ENCODE measurements at places on chromosomes 3 and 15.

DNA sequence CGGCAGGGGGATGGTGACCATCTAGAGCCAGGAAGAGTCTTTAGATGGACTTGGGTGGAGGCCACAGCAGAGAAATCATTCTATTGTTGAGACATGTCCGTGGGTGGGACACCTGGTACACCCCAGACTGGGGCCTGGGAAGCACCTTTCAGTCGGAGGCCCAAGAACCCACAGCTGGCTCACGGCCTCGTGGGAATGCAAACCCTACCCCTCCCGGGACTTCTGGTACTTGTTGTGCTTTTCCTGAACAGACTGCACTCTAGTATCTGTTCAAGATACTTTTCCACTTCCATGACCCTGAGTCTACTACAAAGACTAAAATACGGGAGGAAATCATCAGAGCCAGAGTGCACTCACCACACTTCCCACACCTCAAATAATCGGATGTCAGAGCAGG is 60.7 kb downstream of the BDH1 start:
- DNase-seq = no peak

DNA sequence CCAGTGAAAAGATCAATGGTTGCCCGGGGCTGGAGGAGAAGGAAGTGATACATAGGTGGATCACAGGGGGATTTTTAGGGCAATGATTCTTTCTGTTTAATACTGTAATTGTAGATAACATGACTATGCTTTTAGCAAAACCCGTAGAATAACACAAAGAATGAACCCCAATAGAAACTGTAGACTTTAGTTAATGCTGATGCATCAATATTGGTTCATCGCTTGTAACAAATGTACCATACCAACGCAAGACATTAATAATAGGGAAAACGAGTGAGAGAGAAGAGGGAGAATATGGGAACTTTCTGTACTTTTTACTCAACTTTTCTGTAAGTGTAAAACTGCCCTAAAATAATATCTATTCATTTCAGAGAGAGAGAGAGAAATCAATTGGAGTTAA is 383.3 kb upstream of the ATP11B start:
- no peak for DNase-seq

- no peak for DNase-seq
These were observed 9.4 kb downstream of the NAA50 start for GRCh38 chr3:113736548-113737089.

DNA sequence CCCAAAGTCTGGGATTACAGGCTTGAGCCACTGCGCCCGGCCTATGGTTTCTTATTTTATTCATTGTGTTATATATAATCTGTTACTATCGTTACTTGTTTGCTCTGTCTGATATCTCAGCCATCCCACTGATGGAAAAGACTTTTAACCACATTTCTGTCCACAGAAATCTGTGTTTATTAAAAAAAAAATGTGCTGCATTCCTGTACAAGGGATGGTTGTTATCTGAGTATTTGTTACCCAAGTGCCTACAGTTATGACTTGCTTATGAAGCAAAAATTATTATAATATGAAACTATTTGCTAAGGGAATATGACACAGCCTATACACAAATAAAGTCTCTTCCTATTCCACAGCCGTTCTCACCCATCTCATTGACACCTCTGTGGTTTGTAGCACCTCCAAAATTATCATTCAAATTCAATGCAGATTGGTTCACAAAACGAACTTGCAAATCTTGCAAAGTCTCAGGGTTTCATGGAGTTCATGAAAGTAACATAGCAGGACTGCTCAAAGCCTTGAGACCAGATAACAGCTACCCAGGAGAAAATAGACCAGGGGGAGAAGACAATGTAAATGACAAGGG is 47.4 kb upstream of the UBE2E1 start:
- no peak for DNase-seq

GRCh38 chr3:103170651-103171050 is 735.8 kb downstream of the ZPLD1 start:
- DNase-seq = no peak

GRCh38 chr15:70587896-70588567 is 175.3 kb downstream of the UACA start:
- no peak for DNase-seq

DNA sequence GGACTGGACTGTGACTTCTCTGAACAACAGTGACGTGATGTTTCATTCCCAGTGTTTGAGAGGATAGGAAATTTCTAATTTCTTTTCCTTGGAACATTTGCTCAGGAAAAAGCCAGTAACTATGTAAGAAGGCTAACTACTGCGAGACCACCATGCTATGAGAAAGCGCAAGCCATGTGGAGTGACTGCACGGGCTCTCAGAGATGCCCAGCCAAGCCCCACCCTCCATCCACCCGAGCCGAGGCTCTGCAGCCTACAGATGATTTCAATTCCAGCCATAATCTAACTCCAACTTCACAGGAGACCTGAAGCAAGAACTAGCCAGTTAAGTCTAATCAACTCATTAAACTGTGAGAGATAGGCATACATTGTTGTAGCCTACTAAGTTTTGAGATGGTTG is 124.3 kb downstream of the GREM1 start:
- no peak for DNase-seq

GRCh38 chr3:42705058-42705767 is 2.6 kb upstream of the HHATL start:
- DNase-seq = no peak

GRCh38 chr15:50501815-50502214 is 44.7 kb downstream of the USP50 start:
- no peak for DNase-seq

DNA sequence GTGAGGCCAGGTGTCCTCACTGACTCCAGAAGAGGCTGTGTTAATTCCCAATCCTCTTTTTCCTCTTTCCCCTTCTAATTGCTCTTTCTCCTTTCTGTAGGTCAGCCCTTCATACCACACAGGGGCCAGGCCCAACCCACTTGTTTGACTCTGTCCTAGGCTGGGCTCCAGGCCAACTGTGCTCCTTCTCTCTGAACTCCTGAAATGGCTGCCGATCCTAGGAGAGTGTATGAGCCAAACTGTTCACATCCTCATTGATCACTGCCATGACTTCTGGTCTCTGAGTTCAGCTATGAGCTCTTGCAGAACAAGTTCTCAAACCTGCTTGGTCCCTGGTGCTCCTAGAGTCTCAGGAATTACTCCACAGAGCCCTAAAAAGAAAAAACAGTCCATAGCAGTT is 145.1 kb downstream of the VGLL4 start:
- DNase-seq = no peak

- no peak for DNase-seq
These were observed 387.5 kb downstream of the NLGN1 start for GRCh38 chr3:173785004-173785403.

GRCh38 chr15:69980341-69981059 is 117.2 kb downstream of the TLE3 start:
- no peak for DNase-seq

- no peak for DNase-seq
These were observed 49.8 kb downstream of the ST3GAL6 start for GRCh38 chr3:98812851-98813374.

DNA sequence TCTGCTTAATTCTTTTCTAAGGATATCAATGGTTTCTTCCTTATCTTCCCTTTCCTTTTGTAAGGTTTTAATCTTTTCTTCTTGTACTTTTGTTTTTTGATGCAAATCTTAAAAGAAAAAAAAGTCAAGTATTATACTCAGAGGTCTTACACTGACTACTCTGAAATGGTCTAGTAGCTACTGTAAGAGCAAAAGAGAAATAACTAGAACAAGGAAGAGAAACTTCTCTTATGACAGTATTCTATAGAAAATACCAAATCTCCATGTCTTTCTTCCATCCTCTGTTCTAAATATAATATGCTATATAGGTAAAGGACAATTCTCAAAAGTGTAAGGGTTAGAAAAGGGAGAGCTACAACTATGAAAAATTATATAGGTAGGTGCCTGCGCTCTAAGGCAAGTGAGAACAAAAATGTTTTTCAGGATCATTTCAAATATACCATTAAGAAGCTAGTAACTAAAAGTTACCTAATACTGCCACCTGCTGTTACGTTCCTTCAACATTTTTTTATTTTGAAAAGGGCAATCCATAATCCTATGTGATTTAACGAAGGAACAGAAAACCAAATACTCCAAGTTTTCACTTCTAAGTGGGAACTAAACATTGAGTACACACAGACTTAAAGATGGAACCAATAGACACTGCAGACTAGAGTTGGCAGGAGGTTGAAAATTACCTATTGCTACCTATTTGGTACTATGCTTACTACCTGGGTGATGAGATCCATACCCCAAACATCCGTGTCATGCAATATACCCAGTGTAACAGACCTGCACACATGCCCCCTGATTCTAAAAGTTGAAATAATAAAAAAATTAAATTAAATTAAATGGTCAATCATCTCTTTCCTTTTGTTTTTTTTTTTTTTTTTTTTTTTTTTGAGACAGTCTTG is 36.7 kb downstream of the CIP2A start:
- DNase-seq = no peak

GRCh38 chr3:56845505-56845904 is 43.8 kb upstream of the ARHGEF3 start:
- DNase-seq = no peak

- DNase-seq = no peak
These were observed 17.1 kb upstream of the DUSP7 start for GRCh38 chr3:52073490-52073889.

DNA sequence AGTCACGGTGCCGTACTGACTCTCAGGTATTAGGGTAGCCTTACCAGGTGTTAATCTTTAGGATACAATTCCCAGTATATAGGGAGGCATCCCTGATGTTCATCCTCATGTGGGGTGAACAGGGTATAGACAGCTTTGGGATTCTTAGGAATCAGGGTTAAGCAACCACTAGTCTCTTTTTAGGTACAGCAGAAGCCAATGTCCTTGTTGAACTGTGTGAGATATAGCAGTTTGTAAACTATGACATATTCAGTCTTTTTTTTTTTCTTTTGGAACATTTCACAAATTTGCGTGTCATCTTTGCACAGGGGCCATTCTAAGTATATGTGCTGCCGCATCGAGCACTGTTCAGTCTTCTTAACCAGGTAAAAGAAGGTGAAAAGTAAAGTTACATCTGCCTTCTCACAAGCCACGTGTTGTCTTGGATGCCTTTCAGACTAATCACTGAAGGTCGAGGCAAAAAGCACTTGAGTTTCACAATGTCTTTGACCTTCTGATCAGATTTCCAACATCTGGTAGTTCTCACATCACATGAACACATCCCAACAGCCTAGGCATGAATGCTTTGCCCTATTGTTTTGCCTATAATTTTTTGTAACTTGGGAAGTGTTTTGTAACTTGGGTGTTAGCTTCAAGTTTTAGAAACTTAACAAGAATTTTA is 17.2 kb downstream of the TSEN2 start:
- no peak for DNase-seq

DNA sequence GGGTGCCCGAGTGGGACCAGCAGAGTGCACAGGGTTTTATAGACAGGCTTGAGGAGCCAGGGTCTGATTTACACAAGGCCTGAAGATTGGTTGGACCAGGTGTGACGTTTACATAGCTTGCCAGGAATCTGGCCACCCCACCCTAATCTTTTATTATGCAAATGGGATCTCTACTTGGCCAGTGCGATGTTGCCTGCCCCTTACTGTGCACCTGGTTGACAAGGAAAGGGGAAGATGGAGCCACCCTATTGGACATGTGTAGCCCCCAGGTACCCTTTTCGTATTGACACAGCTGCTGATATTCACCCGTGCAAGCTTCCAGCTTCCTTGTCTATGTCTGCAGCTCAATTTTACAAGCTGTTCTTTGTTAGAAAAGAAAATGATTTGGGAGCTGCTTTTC is 132.0 kb downstream of the ARNT2 start:
- no peak for DNase-seq

DNA sequence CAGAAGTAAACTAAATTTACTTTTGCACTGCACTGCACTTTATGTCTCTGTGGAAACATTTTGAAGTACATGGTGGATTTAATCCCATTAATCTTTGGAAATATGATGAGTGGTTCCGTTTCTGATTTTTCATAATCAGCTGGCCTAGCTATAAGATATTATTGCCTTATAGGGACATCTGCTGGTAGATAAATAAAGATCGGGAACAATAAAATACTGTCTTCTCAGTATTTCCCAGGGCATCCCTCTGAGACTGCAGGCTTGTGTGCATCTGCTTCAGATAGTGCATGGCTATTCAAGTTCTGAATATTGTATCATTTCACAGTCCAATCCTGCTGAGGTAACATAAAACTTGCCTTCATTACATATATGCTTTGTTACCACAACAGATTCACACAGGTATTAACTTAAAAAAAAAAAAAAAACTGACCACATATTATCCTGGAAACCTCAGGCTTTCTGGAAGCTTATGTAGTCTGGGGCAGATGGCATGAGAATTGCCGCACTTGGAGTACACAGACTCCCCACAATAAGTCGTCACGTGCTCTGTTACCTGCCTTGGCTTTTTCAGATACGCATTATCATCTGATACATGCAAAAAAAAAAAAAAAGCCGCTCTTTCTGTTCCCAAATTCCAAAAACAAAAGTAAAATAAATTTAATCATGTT is 330.8 kb upstream of the AGTR1 start:
- DNase-seq = no peak

GRCh38 chr15:91231703-91232102 is 131.6 kb downstream of the SV2B start:
- DNase-seq = no peak

- DNase-seq = no peak
These were observed 574 bp downstream of the NGRN start for GRCh38 chr15:90266061-90266431.

DNA sequence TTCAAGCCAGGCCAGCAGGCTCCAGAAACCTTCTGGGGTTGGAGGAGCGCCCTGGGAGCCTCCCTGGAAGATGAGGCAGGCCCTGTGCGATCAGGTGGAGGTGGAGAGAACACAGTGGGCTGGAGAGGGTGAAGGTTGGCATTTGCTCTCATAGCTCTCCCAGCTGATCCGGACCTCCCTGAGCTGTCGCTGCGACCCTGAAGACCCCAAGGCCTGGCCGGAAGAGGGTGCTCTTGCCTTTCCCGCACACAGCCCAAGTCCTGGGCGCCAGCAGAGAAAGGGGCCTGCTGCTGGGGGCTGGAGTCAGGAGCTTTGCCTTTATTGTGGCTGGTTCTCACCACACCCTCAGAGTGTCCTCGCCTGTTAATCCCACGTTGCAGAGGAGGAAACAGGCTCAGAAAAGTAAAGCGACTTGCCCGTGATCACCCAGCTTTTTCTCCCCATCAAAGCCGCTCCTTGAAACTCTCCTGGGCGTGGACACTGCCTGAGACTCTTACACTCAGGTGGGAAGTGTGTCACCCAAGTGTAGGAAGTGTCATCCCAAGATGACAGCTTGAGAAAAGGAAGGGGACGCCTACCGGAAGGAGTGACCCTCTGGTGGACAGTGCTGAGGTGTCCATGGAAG is 8.6 kb upstream of the RPL29 start:
- no peak for DNase-seq

DNA sequence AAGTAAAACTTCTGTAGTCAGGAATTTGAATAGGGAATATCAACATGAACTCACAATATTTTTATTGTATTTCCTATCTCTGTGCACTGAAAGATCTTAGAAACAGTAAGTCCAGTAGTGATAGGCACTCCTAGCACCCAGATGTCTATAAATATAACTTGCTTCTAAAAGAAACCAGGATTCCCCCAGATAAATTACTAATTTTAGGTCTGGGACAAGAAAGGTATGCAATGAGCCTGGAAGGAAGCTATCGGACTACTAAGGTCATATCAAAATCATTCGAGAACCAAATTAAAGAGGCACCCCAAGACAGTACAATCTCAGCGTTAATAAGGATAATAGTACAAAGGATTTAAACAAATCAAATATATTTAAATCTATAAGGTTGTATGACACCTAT is 47.4 kb downstream of the CLDN18 start:
- DNase-seq = no peak

GRCh38 chr15:91866971-91867372 is 13.5 kb downstream of the SLCO3A1 start:
- no peak for DNase-seq
